Upper lobe of right lung (tissue), 1 donor: ENCODE measurements at places on chromosomes 2 and 18. TPM values are rescaled to one million over a fixed set of nuclear protein-coding genes. Genes with fewer than 3 reads are reported as not detected.
A peak's percentile ranks its signal among the peaks of the same experiment; 100 is the strongest.

LAMA3 gene
- 139 TPM for total RNA-seq

ADGRF3 gene
- total RNA-seq, result 0.17 TPM

DNA sequence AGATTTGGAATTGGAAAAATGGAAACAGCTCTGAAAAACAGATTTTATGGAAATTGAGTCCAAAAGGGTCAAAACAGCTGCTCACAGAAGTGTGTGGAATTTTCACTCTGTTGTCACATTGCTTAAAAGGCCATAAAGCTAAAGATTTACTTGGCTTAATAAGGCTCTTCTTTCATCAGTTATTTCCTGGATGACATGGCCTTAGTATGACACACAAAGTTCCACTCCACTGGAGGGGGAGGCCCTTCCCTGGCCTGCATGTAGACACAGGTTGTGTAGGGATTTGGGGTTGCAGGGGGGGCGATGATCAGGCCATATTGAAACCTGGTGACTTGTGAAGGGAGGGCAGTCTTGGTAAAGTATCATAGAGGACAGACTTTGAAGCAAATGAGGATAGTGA is 34.0 kb downstream of the TMEM185B start:
- no peaks in the 10 kb centered on the region for H3K27me3 ChIP-seq
- H3K4me3 ChIP-seq, result no peak overlapping the region
- no peak overlapping the region for H3K27ac ChIP-seq

DNA sequence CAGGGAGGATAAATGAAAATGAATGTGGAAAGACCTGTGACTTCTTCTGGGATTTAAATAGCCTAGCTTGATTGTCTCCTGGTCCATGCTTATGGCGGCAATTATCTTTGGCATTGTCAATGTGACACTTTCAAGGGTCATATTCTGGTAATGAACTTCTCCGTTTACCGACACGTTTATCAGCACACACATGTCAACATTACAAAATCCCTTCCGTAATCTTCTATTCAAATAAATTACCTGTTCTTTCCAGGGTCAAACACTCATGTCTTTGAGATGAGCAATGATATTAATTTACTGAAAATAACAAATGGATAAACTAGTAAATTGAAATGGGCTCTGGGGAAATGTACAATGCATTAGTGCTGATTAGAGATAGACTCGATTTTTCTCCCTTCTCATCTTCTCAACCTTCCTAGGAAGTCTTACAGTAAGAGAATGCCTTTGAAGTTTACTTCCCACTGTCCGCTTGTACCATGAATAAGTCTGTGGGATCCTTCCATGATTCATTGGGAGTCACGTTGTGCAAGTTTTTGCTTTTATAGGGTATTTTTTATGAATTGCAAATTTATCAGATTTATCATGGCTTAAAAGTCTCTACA is 646.3 kb upstream of the LRATD1 start:
- H3K4me3 ChIP-seq, result no peak overlapping the region
- H3K36me3 ChIP-seq, result no peaks in the 10 kb centered on the region
- DNase-seq, result no peak
- H3K27ac ChIP-seq, result no peak overlapping the region
- H3K27me3 ChIP-seq, result no peaks in the 10 kb centered on the region

DYTN gene
- total RNA-seq, result not detected

GRCh38 chr2:159982270-159982669 is 80.1 kb downstream of the PLA2R1 start:
- no peak for DNase-seq
- H3K27me3 ChIP-seq, result no peaks in the 10 kb centered on the region
- no peak overlapping the region for H3K27ac ChIP-seq
- H3K4me3 ChIP-seq, result no peak overlapping the region

- no peaks in the 10 kb centered on the region for H3K4me1 ChIP-seq
- H3K36me3 ChIP-seq, result no peaks in the 10 kb centered on the region
- no peak for DNase-seq
- no peak overlapping the region for H3K27ac ChIP-seq
These were observed 48.5 kb upstream of the DOCK10 start for GRCh38 chr2:225090746-225091145.

GRCh38 chr18:59788791-59789106 is 91.5 kb upstream of the CCBE1 start:
- no peaks in the 10 kb centered on the region for H3K4me1 ChIP-seq
- no peak for DNase-seq
- no peak overlapping the region for H3K27ac ChIP-seq

DNA sequence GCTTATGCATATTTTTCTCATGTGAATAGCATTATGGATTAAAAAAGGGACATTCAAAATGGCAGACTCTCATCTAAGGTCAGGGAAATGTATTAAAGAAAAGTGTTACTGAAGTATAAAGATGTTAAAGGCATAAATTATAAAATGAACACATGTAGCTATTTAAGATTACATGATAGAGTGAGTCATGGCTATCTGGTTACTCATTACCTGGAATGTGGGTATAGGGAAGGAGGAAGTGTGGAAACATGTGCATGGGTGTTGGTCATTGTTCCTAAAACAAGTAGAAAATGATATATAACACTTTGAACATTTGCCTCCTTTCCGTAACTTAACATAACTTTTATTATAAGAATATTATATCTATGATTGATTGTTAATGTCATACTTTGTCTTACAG is 66.4 kb downstream of the MYO1B start:
- no peaks in the 10 kb centered on the region for H3K27me3 ChIP-seq
- H3K27ac ChIP-seq, result no peak overlapping the region
- DNase-seq, result no peak
- H3K36me3 ChIP-seq, result no peaks in the 10 kb centered on the region
- H3K4me1 ChIP-seq, result no peaks in the 10 kb centered on the region
- H3K4me3 ChIP-seq, result no peak overlapping the region

DNA sequence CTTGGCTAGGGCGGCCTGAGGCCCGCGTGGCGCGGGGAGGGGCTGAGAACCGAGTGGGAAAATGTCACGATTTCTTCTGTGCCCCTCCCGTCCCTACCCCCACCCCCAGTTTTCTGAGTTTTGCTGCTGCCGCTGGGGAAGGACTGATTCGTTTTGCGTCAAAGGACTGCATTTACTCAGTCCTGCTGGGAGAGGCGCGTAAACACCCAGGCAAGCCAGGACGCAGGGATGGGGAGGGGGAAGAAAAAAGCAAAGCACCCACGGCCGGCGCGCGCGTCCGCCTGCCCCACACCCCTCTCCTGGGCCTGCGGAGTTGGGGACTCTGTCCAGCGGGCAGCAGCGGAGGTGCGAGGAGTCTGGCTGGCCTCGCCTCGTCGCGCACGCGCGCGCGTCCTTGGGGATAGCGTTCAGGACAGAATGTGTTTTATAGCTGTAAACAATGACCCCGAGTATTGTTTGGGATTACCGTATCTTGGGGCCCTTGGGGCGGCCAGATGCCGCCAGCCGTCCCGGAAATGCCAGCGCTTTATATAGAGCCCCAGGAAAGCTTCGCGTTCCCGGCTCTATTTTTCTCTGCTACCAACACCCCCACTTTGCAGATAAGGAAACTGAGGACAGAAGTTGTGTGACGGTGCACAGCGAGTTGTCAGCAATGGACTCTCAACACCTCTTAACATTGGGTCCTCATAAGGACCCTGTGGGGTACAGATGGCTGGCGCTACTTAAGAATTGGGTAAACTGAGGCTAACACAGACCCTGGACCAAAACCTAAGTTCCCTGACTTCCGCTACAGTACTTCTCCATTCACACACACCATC is 1.7 kb upstream of the FOSL2 start:
- peak overlapping the region; percentile 99 for H3K27ac ChIP-seq
- H3K27me3 ChIP-seq, result no peaks in the 10 kb centered on the region
- DNase-seq, result peak; percentile 91
- H3K4me3 ChIP-seq, result peak overlapping the region; percentile 95
- H3K4me1 ChIP-seq, result no peaks in the 10 kb centered on the region

GRCh38 chr2:219743548-219743947 is 116.1 kb downstream of the SLC4A3 start:
- no peaks in the 10 kb centered on the region for H3K4me1 ChIP-seq
- H3K27ac ChIP-seq, result no peak overlapping the region
- no peaks in the 10 kb centered on the region for H3K27me3 ChIP-seq
- DNase-seq, result no peak
- H3K4me3 ChIP-seq, result no peak overlapping the region

GRCh38 chr2:122191331-122191730 is 435.9 kb downstream of the TSN start:
- H3K27ac ChIP-seq, result no peak overlapping the region
- H3K4me1 ChIP-seq, result no peaks in the 10 kb centered on the region
- H3K36me3 ChIP-seq, result no peaks in the 10 kb centered on the region
- H3K4me3 ChIP-seq, result no peak overlapping the region

GRCh38 chr2:161415987-161416707 is at the start of gene TBR1:
Gene TBR1, plus strand, starts transcription at chr2:161416297. Its CDS starts 114 bp downstream, at chr2:161416411.
- H3K4me1 ChIP-seq, result peaks cover 44% of the 10 kb centered on the region
- H3K27me3 ChIP-seq, result peaks cover 71% of the 10 kb centered on the region
- no peaks in the 10 kb centered on the region for H3K36me3 ChIP-seq
- no peak for DNase-seq
- H3K27ac ChIP-seq, result no peak within 1 kb of the TSS

DNA sequence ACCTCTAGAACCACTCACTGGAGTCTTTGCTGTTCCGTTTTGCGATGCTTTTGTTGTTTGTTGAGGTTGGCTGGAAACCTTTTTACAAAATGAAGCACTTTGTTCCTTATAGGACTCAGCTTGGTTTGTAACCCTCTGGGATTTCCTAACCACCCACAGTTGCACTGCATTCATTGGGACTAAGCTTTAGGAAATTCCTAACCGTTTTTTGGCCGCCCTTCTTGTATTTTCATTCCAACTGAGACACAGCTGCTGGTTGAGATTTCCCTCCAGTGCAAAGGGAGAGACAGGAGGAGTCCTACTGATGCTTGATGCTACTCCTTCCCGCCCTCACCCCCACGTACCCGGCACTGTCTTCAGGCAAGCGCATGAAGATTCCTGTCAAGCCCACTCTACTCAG is 6.1 kb upstream of the DIPK1C start:
- H3K36me3 ChIP-seq, result no peaks in the 10 kb centered on the region
- no peak overlapping the region for H3K27ac ChIP-seq

GPBAR1 gene
- 2.6 TPM for total RNA-seq

DRC1 gene
- not detected for total RNA-seq

GRCh38 chr2:20223407-20224163 is 1.3 kb downstream of the SDC1 start:
- H3K27me3 ChIP-seq, result peaks cover 3% of the 10 kb centered on the region
- peak overlapping the region; percentile 72 for H3K27ac ChIP-seq
- peak overlapping the region; percentile 65 for H3K4me3 ChIP-seq
- no peaks in the 10 kb centered on the region for H3K36me3 ChIP-seq

DNA sequence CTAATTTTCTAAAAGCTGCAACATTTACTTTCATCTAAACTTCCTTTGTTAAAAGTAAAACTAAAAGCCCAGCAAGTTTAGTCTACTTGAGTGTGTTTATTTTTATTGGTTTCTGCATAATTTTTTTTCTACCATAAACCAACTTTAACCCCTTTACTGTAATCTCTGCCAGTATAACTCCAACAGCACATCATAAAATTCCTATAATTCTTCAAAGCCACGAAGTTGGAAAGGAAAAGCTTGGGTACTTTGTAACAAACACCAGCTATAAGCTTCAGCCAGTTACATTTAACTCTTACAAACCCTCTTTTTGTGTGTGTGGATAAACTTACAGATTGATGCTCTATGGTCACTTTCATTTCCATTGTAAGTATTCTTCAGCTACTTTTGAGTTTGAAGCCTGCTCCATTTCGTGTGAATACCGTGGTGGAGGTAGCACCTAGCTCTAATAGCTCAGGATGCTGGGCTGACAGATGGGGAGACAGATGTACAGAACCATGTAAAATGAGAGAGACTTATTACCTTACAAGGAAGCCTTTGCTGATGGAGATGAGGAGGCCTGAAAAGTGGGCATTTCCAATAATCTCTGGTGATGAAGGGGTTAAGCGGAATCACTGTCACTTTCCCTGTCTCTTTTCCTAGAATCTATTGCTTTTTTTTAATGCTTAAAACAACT is 42.5 kb downstream of the ZEB2 start:
- no peaks in the 10 kb centered on the region for H3K27me3 ChIP-seq
- H3K4me1 ChIP-seq, result peaks cover 36% of the 10 kb centered on the region
- no peak for DNase-seq
- H3K36me3 ChIP-seq, result no peaks in the 10 kb centered on the region
- H3K4me3 ChIP-seq, result no peak overlapping the region

DNA sequence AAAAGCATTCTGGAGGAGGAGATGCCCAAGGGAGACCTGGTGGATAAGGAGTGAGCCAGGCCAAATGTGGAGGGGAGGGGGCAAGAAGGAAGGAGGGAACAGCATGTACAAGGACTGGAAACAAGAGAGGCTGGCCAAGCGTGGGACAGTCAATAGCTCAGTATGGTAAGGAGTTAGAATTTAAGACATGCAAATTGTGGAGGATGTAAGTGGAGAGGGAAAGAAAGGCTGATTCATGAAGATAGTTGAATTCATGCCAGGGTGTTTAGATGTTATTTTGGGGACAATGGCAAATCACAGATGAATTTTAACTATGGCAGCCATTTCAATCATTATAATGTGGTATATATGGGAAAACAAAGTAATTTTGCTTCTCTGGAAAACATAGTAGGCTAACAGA is 462.3 kb downstream of the MEIS1 start:
- H3K27me3 ChIP-seq, result no peaks in the 10 kb centered on the region
- no peak for DNase-seq
- no peaks in the 10 kb centered on the region for H3K36me3 ChIP-seq
- no peak overlapping the region for H3K27ac ChIP-seq
- H3K4me1 ChIP-seq, result no peaks in the 10 kb centered on the region
- H3K4me3 ChIP-seq, result no peak overlapping the region

DNA sequence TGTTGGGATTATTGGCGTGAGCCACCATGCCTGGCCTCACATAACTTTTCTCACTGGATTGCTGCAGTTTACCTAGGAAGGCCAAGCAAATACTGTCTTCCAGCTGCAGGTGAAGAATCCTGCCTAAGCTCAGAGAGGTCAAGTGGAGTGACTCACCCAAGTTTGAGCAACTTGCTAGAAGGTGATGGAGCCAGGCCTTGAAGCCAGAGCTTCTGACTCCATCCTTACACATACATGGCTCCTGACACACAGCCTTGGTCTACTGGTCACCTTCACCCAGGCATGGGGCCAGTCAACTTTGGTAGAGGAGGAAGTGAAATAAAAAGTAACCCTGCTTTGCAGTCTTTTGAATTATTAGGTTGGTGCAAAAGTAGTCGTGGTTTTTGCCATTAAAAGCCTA is 93.5 kb downstream of the VWA3B start:
- DNase-seq, result no peak
- H3K27me3 ChIP-seq, result peaks cover 14% of the 10 kb centered on the region
- H3K4me1 ChIP-seq, result no peaks in the 10 kb centered on the region
- no peaks in the 10 kb centered on the region for H3K36me3 ChIP-seq
- no peak overlapping the region for H3K4me3 ChIP-seq
